SK-N-SH treated with all-trans-retinoic acid at 6 μM for 48 hours (cell line): ENCODE measurements at places on chromosomes 3 and 15.

- no peak for ATAC-seq
Measured at GRCh38 chr3:190972840-190973270, 110.4 kb upstream of the GMNC start.

- peak; percentile 63; the same call in 1 of the 3 replicates for ATAC-seq
Measured at GRCh38 chr3:31610700-31611275, 78.1 kb downstream of the STT3B start.

- ATAC-seq, result no peak
Measured at GRCh38 chr3:196079682-196080081, 2.2 kb downstream of the TFRC start.

- peak; percentile 33; the same call in 1 of the 3 replicates for ATAC-seq
Measured at GRCh38 chr3:170410428-170411029, 8.1 kb upstream of the CLDN11 start.

- ATAC-seq, result no peak
Measured at GRCh38 chr3:162984746-162985145, 1488.1 kb downstream of the OTOL1 start.

DNA sequence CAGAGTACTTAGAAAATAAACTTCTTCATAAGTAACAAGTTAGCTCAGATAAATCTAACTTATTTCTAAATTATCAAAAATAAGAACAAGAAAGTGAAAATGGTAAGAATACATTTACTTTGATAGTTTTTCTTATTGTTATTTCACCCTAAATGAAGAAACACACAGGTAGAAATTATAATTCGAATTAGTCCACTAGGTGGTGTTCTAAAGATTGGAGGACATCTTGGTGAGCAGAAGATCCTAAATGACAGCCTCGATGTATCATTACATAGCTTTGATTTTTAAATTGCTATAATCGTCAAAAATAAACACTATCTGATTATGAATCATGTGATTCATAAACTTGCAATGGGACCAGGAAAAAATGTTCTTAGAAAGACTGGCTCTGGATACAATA is 280.8 kb upstream of the UBE2E2 start:
- no peak for ATAC-seq

DNA sequence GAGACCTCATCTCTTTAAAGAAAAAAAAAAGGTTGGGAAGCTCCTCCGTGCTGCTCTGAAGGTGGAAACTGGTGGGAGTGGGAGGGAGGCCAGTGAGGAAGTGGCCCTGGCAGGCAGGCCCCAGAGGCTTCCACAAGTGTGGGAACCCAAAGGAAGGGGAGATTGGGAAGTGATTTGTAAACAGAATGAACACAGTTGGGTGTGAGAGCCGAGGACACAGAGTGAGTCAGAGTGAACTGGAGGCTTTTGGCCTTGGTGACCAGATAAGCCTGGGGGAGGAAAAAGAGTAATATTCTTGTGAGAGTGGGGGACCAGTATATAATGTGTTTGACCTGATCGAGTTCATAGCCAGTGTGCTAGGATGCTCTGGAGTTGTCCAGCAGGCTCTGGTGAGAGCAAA is 23.0 kb downstream of the MKRN2 start:
- no peak for ATAC-seq

DNA sequence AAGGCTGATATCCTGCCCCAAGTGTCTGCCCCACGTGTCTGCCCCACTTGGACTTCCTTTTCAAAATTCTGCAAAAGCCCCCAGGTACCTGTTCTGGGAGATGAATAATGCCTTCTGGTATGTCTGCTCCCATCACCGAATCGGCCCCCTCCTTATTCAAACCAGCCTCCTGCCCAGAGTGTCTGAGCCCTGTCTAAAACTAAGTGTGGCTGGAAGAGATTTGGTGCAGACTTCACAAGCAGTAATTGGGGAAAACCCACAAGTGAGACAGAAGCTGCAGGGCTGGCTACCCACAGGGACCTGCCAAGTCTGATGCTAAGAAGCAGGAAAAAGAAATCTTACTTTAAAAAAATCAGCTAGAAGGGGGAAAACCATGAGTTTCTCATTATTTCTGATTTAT is 85.1 kb downstream of the DUT start:
- peak; percentile 31 for ATAC-seq
